Activated naive CD4-positive, alpha-beta T cell treated with anti-CD3 and anti-CD28 coated beads for 36 hours (primary cell): ENCODE measurements at places on chromosomes 11 and 22. TPM values are rescaled to one million over a fixed set of nuclear protein-coding genes. Genes with fewer than 3 reads are reported as not detected.

- no peak for DNase-seq
These were observed 42.1 kb downstream of the NCAPD3 start for GRCh38 chr11:134181707-134182106.

GRCh38 chr22:34808618-34809017 is 257.3 kb upstream of the ISX start:
- DNase-seq: no peak

DNA sequence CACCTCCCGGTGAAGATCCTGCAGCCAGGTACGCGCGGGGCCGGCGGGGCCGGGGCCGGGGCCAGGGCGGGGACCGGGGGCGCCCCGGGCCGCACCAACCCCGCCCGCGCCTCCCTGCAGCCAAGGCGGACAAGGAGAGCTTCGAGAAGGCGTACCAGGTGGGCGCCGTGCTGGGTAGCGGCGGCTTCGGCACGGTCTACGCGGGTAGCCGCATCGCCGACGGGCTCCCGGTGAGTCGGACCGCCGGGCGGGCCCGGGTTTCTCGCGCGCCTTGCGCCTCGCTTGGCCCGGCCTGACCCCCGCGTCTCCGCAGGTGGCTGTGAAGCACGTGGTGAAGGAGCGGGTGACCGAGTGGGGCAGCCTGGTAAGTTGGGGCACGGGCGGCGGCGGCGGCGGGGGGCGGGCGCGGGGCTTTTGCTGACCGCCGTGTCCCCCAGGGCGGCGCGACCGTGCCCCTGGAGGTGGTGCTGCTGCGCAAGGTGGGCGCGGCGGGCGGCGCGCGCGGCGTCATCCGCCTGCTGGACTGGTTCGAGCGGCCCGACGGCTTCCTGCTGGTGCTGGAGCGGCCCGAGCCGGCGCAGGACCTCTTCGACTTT is 531 bp downstream of the PIM3 start:
- DNase-seq: peak; percentile 43

DNA sequence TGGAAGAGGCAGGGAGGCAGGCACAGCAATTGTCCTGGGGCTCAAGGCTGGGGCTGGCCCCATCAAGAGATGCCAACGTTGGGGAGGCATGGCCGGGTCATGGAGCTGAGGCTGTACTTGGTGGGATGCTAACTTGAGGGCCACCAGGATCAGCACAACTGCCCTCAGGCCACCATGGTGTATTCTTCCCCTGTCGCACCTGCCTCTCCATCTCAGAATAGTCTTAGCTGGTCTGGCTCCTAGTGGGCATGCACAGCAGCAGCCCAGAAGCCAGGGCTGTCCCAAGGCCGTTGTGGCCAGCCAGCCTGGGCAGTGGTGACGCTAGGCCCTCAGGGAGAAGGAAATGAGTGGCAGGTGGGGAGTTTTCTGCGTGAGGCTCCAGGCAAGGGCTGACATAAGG is 91.3 kb downstream of the DHCR7 start:
- DNase-seq: no peak

GRCh38 chr11:119322360-119322739 is 5.4 kb upstream of the MCAM start:
- DNase-seq: no peak

DNA sequence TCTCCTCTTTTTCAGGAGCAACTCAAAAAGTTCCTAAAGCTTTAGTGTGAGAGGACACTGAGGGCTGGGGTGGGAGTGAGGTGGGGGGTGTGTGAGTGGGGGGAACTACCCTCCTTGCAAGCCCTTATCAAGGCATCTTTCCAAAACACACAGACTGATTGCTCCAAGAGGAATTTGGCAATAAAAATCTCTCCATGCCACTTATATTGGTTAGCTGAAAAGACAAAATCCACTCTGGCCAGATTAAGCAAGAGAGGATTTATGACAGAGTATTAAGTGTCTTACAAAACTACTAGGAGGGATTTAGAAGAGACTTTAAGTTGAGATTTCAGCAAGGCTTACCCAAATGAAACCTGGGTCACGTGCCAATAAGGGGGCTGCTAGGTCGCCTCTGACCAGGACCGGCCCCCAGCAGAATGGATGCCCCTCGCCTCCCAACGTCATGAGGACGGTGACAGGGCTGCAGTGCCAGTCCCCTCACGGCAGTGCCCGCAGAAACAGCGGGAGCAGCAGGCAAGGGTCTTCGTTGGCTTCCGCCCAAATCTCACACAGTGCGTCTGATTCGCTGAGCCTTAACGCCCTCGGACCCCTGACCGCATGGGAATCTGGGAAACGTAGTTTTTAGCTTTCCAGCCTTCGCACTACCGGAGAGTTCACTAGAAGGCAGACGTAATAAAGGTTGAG is 22.1 kb upstream of the CTR9 start:
- DNase-seq: no peak

- no peak for DNase-seq
These were observed 152.4 kb downstream of the TRIM29 start for GRCh38 chr11:119985551-119985950.

DNA sequence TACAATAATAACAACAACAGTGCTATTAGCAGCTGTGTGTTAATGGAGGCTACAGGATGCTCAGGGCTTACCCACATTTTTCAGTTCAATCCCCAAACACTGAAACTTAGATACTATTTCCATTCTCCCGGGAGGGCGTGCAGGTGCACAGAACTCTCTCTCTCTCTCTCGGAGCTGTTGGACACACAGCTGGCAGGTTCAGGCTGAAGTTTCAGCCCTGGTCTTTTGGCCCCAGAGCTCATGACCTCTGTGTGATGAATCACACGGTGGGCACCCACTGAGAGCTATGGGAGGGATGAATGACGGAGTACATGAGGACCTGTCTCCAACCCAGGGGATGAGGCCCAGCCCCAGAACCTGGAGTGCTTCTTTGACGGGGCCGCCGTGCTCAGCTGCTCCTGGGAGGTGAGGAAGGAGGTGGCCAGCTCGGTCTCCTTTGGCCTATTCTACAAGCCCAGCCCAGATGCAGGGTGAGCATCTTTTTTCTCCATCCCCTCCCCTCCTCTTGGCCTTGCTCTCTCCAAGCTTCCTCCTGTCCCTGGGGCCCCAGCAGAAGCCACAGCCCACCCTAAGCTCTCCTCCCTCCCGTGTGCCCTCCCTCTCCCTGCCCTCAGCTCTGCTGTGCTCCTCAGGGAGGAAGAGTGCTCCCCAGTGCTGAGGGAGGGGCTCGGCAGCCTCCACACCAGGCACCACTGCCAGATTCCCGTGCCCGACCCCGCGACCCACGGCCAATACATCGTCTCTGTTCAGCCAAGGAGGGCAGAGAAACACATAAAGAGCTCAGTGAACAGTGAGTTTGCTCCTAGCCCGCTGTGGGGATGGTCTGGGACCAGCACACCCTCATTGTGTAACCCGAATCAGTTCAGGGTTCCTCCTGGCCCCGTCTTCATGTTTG is 16.9 kb downstream of the CSF2RB start:
- DNase-seq: no peak

XKR3 gene
- not detected for total RNA-seq

APOL5 gene
- not detected for total RNA-seq

ALG9 gene
- 21.9 TPM for total RNA-seq

RIMBP3C gene
- not detected for total RNA-seq

OR51B2 gene
- not detected for total RNA-seq

BET1L gene
- total RNA-seq: 51.6 TPM
